ENCODE measurements at places on chromosomes 1 and 21.

DNA sequence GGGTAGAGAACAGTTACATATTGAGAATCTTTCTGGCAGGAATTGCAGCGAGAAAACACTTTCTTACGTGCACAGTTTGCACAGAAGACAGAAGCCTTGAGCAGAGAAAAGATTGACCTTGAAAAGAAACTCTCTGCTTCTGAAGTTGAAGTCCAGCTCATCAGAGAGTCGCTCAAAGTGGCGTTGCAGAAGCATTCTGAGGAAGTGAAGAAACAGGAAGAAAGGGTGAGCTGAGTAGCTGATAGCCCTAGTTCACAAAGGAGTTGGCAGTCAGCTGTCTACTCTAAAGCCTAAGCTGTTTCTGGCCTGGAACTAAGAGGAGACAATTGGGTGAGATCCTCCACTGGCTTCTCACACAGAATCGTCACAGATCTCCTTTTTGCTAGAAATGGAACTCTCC lies 20.3 kb upstream of the SH3BGRL3 start:
- no peak for DNase-seq

DNA sequence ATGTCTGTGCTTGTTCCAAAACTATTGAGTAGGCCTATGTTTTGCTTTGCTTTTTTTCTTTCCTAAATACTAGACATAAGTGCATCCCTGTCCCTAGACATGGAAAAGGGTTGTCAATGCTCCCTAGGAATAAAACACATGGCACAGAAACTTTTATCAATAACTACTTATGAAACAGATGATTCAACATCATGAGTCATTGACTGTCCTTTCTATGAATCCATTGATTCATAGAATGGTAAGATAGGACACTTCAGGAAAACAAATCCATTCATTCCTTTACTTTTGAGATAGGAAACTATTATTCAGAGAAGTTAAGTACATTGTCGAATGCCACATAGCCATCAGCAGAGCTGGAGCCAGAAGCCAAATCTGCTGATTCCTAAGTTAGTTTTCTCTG lies 147.5 kb downstream of the TSEN15 start:
- no peak for DNase-seq

- DNase-seq: no peak
Measured at GRCh38 chr21:27677546-27677945, 710.7 kb upstream of the ADAMTS5 start.

DNA sequence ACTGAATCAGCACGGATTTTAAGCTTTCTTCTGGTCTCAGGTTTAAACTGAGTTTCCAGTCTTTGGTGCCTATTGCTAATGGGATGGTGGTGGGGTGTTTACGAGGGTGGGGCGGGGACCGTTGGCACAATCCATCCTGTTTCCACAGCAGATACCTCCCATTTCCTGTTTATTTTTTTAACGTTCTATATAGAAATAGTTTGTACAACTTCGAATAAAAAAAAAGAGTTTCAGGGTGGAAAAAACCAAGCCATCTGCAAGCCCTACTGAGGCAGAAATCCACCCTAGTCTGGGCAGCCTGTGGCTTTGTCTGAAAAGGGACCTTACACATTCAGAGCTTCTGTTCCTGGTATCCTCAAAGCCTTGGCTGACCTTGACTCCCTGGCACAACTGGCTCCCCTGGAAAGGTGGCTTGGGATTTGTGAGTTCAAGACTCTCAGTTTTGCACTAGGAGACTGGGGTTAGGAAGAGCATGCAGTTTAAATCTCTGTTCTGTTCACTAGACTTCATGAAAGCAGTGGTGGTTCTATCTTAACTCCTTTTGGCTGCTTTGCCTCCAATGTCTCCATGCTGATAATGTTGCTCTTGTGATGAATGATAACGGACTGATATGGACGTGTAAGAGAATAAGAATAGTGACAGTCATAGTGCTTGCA lies 46.7 kb downstream of the VANGL2 start:
- no peak for DNase-seq

- DNase-seq: peak; percentile 86
Measured at GRCh38 chr1:155135415-155136028, at the start of gene SLC50A1. TSS of gene SLC50A1 (plus strand) at chr1:155135852. CDS start at chr1:155135912, 60 bp downstream.

- DNase-seq: no peak
Measured at GRCh38 chr1:67339623-67340343, 32.1 kb downstream of the IL12RB2 start.

DNA sequence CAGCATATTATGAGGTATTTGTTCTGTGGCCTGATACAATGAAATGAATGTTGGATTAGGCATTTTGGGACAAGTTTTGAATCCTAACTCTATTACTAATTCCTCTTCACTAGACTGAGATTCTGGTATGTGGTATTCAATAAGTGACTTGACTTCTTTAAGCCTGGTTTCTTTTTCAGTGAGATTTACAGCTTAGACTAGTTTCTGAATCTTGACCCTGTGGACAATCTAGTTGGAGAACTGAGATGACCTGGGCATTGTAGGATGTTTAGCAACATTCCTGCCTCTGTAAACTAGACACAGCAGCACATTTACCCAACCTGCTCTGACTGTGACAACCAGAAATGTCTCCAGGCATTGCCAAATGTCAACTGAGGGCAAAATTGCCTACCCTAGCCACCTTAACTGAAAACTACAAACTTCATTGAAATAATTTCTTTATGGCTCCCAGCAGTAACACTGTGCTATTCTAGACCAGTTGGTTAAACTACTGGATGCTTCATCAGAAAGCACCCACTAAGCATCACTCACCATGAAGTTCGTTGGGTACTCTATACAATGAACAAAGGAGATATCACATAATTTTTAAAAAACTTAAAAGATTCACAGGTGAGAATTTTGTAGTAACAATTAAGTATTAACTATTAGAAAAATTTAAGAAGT lies 16.8 kb downstream of the PTPRC start:
- DNase-seq: no peak

- DNase-seq: no peak
Measured at GRCh38 chr1:44723496-44724295, 7.3 kb downstream of the RNU5D-1 start.

DNA sequence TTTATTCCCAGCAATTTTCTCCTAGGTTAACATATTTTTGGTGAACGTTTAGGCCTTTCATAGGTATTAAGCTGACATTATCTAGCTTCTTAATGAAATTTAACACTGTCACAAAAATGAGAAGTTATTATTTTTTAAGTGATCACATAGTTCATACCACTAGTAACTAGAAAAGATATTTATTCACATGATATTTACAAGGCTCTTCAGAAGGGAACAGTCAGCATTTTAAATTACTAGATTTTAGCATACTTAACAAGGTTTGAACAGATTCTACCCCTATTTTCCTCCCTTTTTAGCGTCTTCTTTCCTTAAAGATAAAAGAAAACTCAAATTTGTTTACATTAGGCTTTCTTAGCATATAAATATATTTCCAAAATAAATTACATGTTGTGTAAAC lies 65.5 kb upstream of the B3GALT2 start:
- DNase-seq: no peak

DNA sequence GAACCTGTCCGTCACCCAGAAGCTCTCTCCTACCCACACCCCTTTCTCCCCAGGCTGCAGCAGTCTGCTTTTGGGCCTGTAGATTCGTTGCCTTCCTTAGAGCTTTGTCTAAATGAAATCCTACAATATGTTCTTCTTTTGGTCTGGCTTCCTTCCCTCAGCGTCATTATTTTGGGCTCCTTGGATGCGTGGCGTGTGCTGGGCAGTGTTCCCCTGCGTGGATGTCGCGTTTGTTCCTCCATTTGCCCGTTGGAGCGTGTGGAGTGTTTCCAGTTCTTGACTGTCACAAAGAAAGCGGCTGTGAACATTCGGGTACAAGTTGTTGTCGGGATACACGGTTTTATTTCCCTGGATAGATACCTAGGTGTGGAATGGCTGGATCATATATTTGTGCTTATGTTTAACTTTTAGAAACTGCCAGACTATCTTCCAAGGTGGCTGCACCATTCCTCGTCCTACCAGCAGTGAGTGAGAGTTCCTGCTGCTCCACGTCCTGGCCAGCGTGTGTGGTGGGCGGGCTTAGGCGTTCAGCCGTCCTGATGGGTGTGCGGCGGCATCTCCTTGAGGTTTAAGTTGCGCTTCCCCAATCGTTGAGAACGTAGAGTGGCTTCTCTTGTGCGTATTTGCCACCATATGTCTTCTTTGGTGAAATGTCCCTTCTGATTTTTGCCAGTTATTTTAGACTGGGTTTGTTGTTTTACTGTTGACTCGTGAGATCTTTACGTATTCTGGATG lies 31.7 kb downstream of the SKI start:
- DNase-seq: no peak

Measured in stimulated activated CD4-positive, alpha-beta T cell treated with anti-CD3 and anti-CD28 coated beads, TNF-alpha, amount 100 ng/mL, for 4 hours (primary cell).